ENCODE measurements at places on chromosomes 6 and 20.

DNA sequence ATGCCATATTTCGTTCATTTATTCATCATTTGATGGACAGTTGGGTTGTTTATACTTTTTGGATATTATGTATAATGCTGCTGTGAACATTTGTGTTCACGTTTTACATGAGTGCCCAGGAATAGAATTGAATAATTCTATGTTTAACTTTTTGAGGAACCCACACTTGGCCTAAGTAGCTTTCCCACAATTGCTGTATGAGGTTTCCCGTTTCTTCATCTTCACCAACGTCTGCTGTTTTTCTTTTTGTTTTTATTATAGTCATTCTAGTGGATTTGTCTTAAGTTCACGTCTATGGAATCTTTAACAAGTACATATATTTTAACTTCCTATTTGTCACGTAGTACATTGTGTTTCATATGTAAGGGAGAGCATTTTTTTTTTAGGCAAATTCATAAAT, 110.3 kb downstream of the JARID2 start:
- DNase-seq: no peak

DNA sequence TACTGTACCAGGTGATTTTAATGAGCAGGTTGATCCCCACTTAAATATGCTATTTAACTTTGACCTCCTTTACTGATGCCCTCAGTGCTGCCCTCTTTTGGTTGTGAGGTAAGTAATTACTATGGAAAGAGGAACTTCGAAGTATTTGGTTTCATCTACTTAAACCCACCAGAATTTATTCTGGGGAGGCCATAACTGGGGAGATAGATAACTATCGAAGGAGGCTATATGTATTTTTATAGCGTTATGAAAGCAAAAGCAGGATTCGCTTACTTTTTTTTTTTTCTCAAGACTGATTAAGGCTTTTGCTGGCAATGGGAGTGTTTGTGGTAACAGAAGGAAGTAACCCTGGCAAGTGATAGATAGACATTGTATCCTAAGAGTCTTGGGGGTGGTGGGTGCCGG, 168.9 kb upstream of the CENPW start:
- no peak for DNase-seq

- DNase-seq: no peak
Observed at GRCh38 chr6:150251566-150252186, 108.8 kb downstream of the PPP1R14C start.

DNA sequence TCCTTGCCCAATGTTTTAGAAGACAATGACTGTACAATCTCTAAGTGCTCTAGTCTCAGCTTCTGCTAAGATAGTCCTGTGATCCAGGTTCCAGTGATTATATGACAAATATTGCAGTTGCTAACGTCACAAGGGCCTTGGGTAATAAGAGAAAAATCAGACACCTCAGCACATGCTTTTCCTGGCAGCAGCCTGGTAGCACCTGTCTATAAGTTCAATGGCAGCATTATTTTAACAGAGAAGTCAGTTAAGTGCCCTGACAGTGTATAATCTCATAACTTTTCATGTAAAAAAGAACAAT, 121.3 kb upstream of the BCLAF1 start:
- DNase-seq: no peak

DNA sequence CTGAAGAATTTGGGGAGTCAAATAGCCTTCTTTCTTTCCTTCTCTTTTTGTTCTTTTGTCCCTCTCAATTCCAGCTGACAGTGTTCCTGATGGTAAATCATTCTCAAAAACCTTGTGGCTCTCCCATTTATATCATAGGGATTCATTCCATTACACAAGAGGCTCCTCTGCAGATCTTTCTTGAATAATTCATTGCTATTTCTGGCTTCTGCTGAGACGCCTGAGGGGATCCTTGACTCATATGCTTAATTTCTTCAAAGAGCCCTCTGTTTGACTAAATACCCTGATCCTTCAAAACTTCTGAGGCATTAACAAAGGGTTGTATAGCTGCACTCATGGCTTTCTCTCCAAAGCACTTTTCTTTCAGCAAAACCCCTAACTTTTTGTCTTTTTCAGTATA, 289.3 kb downstream of the FARS2 start:
- DNase-seq: no peak

GRCh38 chr20:58897488-58897887, 45.0 kb downstream of the GNAS start:
- no peak for DNase-seq

GRCh38 chr6:43277643-43278523, 20.2 kb upstream of the SLC22A7 start:
- DNase-seq: no peak

GRCh38 chr20:46705378-46705729, 4.1 kb upstream of the SLC2A10 start:
- no peak for DNase-seq

DNA sequence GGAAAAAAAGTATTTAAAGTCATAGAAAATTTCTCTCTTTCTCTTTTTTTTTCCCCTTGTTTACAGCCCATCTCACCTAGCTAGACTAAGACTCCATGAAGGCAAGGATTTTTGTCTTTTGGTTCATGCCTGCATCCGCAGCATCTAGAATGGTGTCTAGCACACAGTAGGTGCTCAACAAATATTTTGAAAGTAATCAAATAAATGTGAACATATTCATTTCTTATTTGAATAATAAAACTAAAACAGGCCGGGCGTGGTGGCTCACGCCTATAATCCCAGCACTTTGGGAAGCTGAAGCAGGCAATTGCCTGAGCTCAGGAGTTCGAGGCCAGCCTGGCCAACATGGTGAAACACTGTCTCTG, 4.7 kb upstream of the ZNF341 start:
- no peak for DNase-seq

GRCh38 chr6:27897580-27898206, 14.5 kb downstream of the OR2B2 start:
- no peak for DNase-seq

DNA sequence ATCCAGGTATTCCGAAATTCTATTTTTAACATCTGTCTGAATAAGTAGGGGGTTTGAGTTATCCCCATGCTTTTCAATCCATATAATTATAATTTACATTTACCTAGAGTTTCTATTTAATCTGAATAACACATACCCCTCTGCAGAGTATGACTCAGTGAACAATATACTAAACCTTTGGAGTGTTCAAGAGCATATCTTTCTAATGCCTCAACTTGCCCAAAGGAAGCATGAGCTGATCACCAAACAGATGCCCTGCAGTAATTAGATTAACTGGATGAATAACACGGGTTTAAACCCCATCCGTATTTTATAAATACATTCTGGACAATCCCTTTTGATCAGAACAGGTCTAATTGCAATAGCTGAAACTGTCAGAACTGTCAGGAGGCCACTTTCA, 897.1 kb downstream of the TFAP2A start:
- no peak for DNase-seq

DNA sequence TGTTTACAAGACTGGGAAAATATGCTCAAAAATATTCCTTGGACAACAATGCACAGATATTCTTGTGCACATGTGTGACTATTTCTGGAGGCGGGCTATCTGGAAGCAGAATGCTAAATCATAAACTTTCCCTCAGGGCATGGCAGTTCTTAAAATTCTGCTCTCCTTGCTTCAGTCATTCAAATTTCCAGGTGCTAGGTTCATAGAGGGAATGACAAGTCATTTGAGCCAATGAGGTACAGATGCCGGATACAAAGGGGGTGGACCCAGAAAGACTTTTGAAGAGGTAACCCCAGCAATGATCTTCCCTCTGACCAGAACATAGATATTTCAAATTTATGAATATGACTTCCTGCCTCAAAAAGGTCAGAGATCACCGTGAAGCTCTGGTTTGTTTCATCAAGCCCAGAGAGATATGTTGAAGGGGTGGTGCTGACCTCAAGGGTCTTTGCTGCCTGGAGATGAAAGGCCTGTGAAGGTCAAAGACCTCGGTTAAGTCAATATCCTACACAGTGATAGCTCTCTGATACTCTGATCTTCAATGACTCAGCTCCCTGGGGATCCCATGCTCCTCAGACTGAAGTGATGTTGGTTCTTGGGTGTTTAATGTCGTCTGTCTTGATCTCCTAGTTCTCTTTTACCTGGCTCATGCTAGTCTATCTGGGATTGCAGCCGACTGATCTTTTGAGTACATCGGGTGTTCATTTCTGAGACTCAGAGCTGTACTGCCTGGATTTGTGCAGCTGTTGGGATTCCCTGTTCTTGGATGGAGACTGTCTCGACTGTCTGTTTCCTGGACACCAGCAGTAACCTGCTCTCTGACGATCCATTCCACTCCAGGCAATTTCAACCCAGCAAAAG, 47.5 kb upstream of the TSHZ2 start:
- DNase-seq: no peak

DNA sequence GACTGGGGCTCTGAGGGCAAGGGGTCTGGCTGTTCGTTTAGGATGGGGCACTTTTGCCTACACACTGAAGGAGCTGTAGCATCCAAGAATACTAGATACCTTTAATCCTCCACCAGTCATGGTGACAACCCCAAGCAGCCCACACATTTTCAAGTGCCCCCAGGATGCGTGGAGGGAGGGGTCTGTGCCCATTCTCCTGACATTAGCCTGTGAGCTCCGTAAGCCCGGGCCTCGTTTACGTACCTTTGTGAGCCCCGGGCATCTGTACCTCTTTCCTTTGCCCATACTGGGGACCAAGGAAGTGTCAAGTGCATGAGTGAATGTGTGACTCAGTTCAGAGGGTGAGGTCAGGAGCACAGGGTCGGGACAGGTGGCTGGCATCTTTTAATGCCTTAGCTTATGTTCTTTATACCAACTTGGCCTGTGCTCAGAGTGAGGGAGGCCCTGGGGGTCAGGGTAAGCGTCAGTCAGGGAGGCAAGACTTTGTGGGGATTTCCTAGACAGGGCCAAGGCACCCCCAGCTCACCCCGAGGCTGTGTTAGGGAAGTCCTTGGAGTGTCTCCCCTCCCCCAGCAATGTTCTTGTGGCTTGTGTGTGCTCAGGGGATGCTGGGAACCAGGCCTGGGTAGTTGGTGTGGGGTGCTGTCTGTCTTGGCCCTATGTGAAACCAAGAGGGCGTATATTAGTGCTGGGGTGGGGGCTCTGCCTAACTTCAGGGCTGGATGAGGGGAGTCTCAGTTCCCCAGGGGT, 12.9 kb downstream of the VEGFA start:
- no peak for DNase-seq

- DNase-seq: no peak
Observed at GRCh38 chr6:96094077-96094476, 78.3 kb downstream of the FUT9 start.

DNA sequence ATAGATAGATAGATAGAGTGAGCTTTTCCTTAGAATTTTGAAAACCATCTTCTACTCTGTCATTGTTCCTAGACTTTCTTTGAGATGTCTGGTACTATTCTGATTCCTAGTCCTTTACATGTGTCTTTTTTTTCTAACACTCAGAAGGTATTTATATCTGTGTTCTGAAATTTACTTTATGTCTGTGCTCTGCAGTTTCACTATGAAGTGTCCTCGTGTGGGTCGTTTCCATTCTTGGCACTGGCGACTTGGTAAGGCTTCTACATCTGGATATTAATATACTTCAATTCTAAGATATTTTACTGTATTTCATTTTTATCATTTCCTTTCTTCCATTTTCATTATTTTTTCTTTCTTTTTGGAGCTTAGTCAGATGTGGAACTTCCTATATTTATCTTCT, 87.0 kb downstream of the FHL5 start:
- DNase-seq: no peak

DNA sequence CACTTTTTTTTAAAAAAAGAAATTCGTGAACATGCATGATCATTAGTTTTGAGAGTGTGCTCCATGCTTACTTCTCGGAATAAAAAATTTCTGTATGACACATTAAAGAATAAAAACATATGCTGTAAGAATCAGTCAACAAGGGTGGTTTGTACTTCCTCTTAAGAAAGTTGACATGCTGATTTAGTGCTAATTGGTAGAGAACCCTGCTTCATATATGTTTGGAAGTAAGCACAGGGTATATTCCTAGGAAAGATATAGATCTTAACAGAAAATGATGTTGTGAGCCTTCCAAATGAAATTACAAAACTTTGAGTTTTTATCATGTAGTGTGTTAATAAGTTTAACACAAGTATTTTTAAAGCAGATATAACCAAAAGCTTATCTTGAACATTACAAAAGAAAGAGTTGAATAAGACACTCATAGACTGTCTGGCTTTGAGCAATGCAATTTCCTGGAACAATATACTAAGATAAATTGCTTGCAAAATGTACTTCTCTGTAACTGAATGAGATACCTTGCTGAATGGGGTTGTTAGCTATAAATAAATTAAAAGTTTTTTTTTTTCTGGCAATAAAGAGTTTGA, 13.8 kb upstream of the VIP start:
- DNase-seq: no peak

DNA sequence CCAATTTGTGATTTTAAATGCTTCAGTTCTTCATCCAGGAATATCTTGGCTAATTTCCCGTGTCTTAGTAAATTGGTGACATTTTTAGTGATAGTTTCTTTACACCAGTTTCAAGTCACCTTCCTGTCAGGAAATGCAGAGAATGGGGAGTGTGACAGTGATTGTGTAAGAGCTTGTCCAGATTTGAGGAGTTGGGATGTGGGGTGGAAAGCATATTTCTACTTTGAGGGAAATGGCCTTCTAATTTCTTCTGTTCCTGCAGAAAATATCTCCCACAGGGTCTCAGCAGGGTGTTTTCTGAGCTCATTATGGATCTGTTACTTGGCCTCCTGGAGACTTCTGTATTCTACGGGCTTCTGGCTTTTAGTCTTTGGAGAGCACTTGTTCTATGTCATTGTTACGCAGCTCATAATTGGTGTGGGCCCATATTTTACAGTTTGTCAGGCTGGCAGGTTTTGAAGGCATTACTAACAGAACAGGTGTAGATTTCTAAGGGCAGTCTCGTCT, 65.6 kb downstream of the TMEM200A start:
- DNase-seq: no peak

- no peak for DNase-seq
Observed at GRCh38 chr20:6209093-6209492, 86.3 kb upstream of the FERMT1 start.

DNA sequence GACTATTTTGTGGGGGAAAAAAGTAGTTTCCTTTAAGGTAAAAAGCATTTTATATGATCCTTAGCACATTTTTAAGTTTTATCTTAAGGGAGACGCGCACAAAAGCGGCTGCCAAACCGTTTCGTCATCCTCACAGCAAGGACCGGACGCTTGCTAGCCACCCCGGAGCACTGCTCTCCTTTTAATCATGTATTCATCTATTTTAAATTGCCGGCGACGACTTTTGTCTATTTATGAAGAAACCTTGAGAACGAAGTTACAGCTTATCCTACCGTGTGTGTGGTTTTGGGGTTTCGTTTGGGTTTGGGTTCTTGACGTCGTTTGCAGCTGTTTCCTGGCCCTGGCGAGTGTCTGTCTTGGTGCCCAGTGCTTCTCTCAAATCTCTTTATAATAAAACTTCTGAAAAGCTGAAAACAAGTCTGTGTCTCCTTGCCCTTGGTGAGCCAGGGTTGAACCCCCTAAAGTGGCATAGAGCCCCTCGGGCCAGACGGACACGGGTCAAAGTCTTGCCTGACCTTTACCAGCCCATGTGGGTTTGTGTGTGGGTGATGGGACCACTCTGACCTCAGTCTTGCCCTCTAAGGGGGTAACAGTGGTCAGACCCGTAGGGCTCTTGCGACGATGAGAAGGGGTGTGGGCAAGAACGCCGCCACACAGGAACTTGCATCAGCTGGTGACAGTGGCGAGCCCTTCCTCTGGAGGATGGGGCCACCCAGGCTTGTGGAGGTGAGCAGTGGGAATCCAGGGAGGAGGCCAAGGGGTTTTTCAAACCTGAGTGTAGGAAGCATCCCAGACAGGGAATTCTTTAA, 117.6 kb downstream of the JPH2 start:
- no peak for DNase-seq

- DNase-seq: no peak
Observed at GRCh38 chr20:5989539-5989938, 39.1 kb downstream of the MCM8 start.

- no peak for DNase-seq
Observed at GRCh38 chr6:40630051-40630450, 42.9 kb upstream of the LRFN2 start.

- no peak for DNase-seq
Observed at GRCh38 chr6:46764961-46765360, 18.2 kb downstream of the ANKRD66 start.

All from amygdala (tissue), 56 donors.